Pulmonary artery endothelial cell (primary cell): ENCODE measurements at places on chromosomes 1 and 21.

- no peak for DNase-seq
Observed at GRCh38 chr1:17723684-17724083, 31.4 kb upstream of the ACTL8 start.

GRCh38 chr1:93908394-93909145 is 660 bp downstream of the GCLM start:
- DNase-seq: no peak

DNA sequence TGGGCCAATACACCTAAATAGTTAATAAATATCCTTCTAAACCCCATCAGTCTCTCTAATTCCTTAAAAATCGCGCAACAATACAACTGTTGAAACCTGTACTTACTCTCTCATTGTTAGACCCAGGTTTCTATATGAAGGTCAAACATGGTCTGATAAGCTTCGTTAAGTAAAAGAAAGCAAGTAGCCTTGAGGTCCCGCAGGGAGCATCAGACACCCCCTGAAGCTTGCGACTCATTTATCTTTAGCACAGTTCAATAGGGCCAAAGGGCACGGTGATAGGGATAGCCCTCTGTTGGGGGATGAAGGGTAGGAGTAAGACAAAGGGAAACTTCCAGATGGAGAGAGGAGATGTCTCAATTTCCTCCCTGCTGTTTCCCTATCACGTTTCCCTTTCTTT is 27.3 kb upstream of the THEM4 start:
- no peak for DNase-seq

DNA sequence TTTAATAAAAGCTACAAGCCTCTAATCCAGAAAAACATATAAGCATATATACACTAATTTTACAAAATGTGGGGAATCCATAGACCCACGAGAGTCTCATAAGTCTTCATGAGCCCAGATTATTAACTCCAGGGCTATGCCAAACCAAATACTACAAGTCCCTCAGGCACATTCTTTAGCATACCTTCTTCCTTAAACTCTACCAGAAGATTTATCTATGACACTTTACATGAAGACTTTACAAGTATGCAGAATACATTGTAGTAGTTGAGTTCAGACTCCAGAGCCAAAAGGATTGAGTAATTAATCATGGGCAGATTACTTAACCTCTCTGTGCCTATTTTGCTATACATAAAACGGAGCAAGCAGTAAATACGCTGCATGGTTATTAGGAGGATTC is 793.7 kb upstream of the ADGRL2 start:
- no peak for DNase-seq

- DNase-seq: no peak
Observed at GRCh38 chr1:53328541-53329499, 950 bp upstream of the LRP8 start.

- no peak for DNase-seq
Observed at GRCh38 chr1:54480525-54480848, 67.5 kb upstream of the ACOT11 start.

GRCh38 chr1:238895911-238896310 is 490.5 kb upstream of the CHRM3 start:
- DNase-seq: no peak

- DNase-seq: no peak
Observed at GRCh38 chr1:31926853-31927660, 11.1 kb downstream of the PTP4A2 start.

- no peak for DNase-seq
Observed at GRCh38 chr1:221149111-221149510, 269.9 kb downstream of the HLX start.

DNA sequence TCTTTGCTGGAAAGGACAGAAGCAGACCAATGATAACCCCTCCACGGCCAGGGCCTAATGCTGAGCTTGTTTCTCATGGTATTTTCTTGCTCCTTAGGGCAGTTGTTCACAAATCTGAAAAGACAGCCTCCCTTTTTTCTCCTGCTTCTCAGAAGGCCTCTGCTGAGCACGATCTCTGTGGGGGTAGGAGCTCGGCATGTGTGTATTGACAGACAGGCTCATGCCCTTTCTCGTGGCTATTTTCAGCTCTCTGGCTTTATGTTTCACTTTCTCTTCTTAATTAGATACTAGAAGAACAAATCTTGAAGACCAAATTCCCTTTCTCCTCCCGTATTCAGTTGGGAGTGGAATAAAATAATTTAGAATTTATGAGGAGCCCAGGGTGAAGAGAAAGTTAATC is 768 bp upstream of the RIIAD1 start:
- DNase-seq: no peak

GRCh38 chr21:41235201-41235600 is 67.2 kb downstream of the BACE2 start:
- no peak for DNase-seq

- no peak for DNase-seq
Observed at GRCh38 chr1:12371053-12371452, 141.2 kb downstream of the VPS13D start.

DNA sequence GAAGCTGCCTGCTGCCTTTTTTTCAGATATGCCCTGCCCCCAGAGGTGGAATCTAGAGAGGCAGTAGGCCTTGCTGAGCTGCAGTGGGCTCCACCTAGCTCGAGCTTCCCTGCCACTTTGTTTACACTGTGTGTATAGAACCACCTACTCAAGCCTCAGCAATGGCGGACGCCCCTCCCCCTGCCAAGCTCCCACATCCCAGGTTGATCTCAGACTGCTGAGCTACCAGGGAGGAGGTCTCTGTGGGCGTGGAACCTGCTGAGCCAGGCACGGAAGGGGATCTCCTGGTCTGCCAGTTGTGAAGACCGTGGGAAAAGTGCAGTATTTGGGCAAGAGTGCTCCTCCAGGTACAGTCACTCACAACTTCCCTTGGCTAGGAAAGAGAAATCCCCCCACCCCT is 65.1 kb downstream of the MSH4 start:
- no peak for DNase-seq

- no peak for DNase-seq
Observed at GRCh38 chr1:43432907-43433306, 20.8 kb downstream of the HYI start.

- DNase-seq: peak; percentile 10
Observed at GRCh38 chr21:35390013-35390776, 341.1 kb upstream of the RUNX1 start.
